ENCODE measurements at places on chromosomes 2 and 18.

DNA sequence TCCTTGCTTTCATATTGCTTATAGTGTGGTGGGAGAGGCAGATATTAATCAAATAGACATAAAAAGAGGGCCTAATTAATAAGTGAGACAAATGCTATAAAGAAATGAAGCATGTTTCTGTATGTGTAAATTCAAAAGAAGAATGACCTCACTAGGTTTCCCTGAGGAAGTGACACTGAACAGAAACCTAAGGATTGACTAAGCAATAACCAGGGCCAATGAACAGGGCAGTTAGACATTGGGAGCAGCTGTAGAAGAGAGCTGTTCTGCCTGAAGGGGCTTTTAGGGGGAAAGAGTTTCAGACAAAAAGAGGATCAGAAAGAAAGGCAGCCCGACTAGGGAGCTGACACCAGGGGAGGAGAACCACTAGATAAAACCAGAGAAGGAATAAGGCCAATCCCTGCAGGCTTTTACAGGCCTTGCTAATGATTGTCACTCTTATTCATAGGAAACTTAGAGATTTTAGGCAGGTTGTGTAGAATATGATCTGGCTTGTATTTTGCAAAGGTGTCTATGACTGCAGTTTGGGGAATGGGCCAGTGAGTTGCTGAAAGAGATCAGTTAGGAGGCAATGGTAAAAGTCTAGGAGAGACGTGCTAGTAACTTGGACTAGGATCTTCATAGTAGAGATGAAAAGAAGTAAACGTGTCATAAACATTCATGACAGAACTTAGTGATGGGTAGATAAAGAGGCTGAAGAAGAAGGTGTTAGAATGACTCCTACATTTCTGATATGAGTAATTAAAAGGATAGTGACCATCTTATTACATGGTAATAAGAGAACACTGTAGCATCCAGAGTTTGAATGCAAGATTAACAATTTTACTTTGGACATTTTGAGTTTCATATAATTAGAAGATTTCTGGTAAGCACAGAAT is 26.8 kb upstream of the NABP1 start:
- no peak for DNase-seq

- no peak for DNase-seq
These were observed 81.1 kb upstream of the SLC39A10 start for GRCh38 chr2:195575879-195576401.

GRCh38 chr2:241564596-241565410 is 6.3 kb downstream of the BOK start:
- DNase-seq: no peak

DNA sequence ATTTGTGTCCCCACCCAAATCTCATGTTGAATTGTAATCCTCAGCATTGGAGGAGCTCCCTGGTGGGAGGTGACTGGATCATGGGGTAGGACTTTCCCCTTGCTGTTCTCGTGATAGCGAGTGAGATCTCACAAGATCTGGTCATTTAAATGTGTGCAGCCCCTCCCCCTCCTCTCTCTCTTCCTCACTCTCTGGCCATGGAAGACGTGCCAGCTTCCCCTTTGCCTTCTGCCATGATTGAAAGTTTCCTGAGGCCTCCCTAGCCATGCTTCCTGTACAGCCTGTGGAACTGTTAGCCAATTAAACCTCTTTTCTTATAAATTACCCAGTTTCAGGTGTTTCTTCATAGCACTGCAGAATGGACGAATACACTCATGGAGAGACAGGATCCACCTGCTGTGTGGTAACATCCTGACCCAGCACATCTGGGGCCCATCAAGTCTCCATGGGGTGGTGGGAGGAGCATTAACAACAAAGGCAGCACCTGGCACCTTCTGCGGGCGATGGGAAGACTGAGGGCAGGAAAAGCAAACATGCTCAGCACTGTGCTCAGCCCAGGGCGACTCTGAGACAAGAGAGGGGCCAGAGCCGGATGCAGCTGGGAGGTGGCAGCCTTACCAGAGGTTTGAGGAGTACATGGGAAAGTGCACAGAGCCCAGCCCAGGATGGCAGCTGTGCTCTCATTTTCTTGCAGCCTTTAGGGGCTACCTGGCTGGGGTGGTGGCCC is 16.2 kb upstream of the ALPP start:
- no peak for DNase-seq

Data from putamen (tissue), 1 donor.